ENCODE measurements at places on chromosomes 7 and 10.
A peak's percentile ranks its signal among the peaks of the same experiment; 100 is the strongest.

GRCh38 chr10:99529591-99530107 is 3.1 kb upstream of the NKX2-3 start:
- peak; percentile 10 for DNase-seq

GRCh38 chr7:27167916-27168264 is 2.6 kb upstream of the HOXA9 start:
- peak; percentile 89 for DNase-seq

GRCh38 chr7:81499262-81500116 is 270.4 kb downstream of the HGF start:
- DNase-seq, result peak; percentile 88

DNA sequence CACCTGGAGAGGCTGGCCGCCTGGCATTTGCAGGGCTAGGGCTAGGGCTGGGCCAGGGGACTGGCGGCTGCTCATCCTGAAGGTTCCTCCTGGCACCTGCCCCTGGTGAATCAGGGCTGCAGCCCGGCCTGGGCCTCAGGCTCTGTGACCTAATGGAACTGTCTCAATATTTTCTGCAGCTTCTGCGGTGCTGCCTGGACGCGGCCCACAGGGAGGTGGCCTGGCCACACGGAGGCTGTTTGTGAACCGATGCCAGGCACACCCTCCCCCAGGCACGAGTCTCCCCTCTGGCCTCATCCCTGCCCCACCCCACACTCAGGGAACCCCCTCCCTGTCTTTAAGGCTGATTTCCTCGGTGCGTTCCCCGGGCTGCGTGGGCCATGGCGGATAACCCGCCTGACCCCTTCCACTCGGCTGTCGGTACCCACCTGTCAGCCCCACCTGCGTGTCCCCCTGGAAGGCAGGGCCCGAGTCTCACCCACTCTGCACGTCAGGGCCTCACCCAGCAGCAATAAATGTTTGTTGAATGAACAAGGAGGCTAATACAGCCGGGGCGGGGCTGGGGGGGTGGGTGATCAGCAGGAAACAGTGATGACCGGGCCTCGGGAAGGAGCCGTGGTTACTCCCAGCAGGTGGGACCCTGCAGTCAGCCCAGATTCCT is 54.5 kb upstream of the DNAJB6 start:
- DNase-seq, result no peak

DNA sequence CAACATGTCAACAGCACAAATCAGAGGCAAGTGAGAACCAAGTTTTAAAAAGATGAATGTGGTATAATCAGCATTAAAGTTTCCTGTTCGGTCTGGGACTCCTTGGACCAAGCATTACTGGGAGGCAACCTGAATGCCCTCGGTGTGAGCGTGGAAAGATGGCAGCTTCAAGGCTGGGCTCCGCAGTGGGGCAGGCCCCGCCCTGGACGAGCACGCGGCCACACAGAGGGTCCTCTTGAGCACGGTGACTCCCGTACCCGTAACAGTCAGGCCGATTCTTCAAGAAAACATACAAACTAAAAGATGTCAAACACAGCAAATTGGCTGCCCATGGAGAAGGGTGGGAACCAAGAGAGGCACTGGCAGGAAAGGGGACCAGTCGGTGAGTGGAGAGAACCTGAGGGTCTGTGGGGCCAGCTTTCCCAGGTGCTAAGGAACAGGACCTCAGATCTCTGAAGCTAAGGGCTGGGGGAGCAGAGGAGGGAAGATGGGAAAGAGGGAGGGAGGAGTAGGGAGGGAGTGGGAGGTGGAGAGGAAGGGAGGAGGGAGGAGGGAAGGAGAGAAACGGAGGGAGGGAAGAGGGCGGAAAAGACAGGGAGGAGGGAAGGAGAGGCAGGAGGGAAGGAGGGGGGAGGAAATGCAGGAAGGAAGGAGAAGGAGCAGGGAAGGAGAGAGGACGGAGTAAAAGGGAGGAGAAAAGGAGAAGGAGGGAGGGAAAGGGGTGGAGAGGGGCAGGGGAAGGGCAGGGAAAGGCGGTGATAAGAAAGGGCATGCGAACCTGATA is 71.2 kb upstream of the FAM20C start:
- no peak for DNase-seq

DNA sequence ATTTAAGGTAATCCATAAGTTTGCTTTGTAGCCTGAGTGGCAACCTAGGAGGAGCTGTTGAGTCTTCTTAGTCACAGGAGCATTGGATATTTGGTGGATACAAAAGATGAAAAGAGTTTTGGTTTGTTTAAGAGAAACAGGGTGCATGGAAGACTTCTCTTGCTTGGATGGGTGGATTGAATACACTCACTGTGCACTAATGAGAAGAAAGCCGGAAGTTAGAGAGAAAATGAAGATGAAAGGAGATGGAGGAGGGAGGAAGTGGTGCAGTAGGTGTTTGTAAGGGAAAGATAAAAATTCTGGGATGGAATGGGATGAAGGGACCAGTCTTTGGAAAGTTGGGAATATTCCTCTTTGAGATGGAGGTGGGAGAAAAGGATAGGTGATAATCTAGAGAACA is 7.7 kb downstream of the MDFIC start:
- no peak for DNase-seq

DNA sequence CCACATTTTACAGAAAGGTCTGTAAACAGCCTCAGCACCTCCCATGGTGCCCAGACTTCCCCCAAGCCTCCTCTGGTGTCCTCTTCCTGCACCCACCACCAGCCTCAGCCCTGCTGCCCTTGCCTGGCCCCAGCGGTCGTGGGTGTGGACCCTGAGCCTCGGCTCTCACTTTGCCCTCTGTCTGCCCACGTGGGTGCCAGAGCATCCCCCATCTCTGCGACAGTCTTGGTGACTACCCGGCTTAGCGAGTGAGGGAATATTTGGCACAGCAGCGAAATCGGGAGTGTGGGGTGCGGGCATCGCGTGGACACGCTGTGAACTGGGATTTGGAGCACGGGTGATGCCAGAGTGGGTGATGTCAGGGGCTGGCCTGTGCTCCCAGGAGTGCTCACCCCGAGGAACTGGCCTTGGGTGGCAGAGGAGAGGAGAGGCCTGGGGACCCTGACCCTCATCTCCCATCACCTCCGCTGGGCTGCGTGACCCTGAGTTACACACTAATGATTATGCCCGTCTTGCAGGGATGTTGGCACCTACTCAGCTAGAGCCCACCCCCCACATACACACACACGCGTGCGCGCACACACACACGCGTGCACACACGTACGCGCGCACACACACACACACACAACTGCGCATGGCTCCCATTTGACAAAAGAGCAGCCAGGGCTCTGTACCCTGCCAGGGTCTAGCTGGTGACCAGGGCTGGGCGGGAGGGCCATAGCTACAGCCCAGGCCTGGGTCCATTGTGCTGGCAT is 8.7 kb downstream of the ELFN1 start:
- DNase-seq, result no peak

DNA sequence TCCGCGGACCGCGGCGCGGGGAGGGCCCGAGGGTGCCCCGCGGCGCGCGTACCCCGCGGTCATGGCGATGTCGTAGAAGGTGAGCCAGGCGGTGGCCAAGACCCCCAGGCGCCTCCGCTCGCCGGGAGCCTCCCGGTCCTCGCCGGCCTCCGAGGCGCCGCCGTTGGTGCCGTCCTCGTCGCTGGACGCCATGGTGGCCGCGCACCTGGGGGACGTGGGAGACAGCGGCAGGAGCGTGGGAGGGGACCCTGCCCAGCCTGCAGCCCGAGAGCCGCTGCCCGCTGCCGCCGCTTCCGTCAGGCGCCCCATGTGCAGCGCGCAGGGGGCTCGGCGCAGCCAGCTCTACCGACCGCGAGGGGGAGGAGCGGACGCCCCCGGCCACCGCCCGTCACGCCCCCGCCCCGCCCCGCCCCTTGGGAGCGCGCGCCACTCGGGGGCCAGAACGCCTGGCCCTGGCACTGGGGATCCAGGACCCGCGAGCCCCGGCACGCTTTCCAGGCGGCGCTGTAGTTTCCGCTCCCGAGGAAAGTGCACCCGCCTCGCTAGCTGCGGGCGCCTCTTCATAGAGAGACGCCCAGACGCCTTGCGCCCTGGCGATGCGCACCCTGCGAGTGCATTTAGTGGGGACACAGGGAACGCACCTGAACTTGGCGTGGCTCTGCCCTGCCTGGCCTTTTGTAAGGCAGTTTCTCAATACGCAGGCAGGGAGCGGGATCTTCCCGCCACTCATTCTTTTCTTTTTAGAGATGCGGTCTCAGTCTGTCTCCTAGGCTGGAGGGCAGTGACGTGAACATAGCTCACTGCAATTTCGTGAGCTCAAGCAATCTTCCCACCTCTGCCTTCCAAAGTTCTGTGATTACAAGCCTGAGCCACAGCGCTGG is at the start of gene HACD1:
Gene HACD1, minus strand, starts transcription at position 344 of the 881 bp plus-strand sequence. Its CDS starts 35 bp downstream, at position 309.
- peak; percentile 82 for DNase-seq
